ENCODE measurements at places on chromosomes 7 and 10.

- DNase-seq: no peak
Measured at GRCh38 chr10:120969219-120969645, 118.1 kb downstream of the WDR11 start.

DNA sequence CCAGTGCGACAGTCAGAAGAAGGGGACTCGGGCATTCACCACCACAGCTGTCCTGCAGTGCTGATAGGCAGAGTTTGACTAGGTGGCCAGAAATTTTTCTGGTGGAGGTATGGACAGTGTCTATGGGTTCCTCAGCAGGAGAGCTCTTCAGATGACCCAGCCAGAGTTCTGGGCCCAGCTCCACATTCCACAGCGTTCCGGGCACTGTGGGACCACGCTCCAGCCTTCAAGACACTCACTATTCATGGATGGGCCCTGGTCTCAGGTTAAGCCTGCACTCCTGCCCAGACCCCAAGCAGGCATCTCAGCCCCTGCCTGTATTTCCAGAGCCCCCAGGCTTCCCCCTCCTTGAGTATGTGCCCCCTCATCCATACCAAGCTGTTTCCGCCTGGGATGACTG lies 497.0 kb upstream of the FOXK1 start:
- DNase-seq: no peak

DNA sequence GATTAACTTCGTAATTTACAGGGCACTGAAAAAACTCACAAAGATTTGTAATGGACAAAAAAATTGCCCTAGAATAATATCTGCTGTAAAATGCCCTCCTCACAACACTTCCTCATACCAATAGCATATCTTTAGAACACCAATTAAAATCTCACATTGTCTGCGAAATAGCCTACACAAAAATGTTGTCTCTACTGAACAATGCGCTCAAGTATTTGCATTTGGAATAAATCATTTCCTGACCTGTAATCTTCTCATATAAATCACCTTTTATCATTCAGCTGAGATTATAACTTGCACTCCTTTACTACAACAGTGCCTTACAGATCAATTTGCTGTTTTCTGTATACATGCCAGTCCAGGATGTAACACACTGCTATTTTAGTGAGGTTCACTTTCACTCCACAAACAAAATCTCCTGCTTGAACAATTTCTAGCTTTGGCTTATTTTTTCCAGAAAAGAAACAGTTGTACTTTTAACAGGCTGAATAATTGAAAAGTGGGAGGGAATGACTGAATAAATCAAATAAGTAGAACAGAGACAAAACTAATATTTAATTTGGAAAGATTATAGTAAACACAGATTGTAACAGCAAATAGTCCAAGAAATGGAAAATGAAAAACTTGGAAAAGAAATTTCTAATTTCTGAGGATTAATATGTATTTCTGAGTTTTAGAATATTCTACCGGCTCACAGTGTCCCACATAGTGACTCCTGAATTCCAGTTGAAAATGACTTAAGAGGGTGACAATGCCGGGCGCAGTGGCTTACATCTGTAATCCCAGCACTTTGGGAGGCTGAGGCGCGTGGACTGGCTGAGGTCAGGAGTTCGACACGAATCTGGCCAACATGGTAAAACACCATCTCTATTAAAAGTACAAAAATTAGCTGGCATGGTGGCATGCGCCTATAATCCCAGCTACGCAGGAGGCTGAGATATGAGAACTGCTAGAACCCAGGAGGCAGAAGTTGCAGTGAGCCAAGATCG lies 30.6 kb downstream of the JMJD1C start:
- DNase-seq: no peak

DNA sequence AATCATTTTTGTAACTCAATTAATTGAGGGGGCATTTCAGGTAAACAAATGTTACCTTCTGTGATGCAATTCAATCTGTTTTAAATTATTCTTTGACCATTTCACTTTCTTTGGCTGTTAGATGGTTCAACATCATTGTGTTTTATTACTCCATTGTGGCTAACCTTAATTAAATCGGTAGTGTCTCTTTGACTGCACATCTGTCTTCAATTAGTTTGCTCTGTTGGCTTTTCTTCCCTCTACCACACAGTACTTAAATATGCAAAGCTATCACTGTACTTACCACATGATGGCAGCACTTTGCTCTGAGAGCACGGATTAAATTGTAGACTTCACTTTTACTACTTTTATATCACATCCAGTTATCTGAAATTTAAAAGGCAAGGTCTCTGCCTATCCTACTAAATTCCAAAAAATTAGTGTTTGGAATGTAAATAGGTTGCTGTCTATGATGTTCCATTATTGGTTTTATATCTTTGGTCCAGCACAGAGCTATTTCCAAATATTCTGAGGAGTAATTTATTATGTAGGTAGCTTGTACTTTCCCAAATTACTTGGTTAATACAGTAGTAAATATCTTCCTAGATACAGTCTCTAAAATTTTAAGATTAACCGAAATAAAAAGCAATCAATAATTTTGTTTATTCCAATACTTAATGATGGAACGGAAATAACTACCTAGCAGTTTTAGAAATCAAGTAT lies 352.0 kb downstream of the PCLO start:
- peak; percentile 87 for DNase-seq

DNA sequence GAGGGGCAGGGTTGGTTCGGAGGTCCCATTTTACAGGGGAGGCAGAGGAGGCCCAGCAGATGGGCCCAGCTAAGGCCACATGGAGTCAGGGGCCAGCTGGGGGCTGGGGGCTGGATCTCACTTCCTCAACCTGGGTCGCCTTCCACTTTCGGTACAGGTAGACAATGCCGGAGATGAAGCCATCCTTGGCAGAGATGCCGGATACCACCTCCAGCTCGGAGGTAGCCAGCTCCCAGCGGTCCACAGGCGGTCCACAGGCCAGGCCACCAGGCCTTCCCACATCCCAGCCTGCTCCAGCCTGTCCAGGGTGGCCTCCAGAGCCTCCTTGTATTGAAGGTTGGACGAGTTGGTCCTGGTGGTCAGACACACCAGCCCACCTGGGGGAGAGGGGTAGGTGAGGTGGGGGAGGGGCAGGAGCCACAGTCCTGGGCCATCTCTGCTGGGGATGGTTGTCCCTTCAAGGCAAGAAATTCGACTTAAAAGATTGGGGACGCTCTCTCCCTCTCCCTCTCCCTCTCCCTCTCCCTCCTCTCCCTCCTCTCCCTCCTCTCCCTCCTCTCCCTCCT lies 3.9 kb downstream of the CLDN4 start:
- DNase-seq: no peak

- DNase-seq: no peak
Measured at GRCh38 chr7:32879460-32879859, 12.1 kb downstream of the KBTBD2 start.
